Stimulated activated CD8-positive, alpha-beta memory T cell treated with anti-CD3 and anti-CD28 coated beads, Interleukin-4, amount 100 ng/mL, for 24 hours (primary cell): ENCODE measurements at places on chromosomes 16 and 17.

GRCh38 chr16:82700541-82701235, 73.9 kb downstream of the CDH13 start:
- DNase-seq, result no peak

- no peak for DNase-seq
These were observed 636 bp upstream of the RAP1GAP2 start for GRCh38 chr17:2795441-2796163.

DNA sequence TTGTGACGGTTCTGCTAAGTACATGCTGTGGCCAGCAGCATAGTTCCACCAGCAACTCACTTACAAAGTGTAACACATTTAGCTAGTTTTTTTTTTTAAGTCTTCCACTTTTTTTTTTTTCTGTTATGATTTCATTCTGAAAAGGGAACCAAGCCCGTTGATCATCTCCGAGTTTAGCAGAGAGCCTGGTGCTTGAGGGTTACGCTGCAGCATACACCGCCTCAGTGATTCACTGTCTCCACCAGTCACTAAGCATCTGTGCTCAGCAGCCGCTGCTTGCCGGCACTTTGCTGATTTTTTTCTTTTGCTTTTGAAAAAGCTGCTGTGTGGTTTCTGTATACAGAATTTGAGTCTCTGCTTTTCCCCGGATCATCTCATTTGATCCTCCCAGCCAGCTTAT, 194.5 kb upstream of the CDH13 start:
- no peak for DNase-seq

- no peak for DNase-seq
These were observed 40.9 kb upstream of the RBFOX3 start for GRCh38 chr17:79651761-79652160.

DNA sequence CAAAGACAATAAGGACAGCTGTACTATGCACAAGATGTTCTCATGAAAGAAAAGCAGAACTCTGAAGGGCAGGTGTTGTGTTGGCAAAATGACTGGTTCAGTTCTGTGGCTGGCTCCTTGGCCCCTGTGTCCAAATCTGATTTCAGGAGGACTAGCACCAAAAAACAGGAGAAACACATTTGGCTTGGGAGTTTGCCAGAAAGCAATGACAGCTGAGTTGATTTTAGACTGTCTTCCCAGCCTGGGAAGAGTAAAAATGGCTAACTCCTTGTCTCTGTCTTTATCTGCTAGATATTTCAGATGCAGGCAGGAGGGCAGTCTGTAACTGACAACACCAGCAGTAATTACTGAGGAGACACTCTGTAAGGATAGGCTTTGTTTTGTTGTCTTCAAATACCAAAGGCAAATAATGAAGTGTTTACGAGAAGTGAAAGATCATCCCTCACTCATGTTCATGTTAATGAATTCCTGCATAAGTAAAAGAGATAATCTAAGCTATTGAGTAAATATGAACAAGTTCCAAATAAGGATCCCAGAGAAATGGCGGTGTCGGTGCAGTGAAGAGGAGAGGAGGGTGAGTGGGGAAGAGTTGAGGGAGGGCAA, 989.0 kb downstream of the CDH11 start:
- no peak for DNase-seq
